NCI-H187 (cell line): ENCODE measurements at places on chromosomes 3 and 15.

- DNase-seq = no peak
Observed at GRCh38 chr15:69515508-69515907, 62.9 kb downstream of the RPLP1 start.

GRCh38 chr3:111373861-111374260, 168.1 kb upstream of the CD96 start:
- DNase-seq = no peak

DNA sequence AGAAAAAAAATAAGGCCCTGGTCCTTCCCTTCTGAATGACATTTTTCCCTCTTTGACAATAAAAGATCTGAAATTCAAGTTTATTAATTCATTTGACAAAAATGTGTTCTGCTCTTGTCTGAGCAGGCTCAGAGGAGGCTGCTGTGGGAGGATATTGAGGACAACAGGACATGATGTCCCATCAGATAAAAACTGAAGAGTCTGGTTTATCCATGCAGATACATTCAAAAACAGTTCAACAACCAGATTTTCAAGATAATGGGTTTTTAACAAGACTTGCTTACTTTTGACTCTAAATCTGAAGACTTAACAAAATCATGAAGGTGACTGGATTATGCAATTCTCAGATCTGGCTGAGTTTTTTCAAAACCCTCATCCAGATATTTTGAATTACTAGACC, 36.9 kb upstream of the STRIT1 start:
- no peak for DNase-seq

DNA sequence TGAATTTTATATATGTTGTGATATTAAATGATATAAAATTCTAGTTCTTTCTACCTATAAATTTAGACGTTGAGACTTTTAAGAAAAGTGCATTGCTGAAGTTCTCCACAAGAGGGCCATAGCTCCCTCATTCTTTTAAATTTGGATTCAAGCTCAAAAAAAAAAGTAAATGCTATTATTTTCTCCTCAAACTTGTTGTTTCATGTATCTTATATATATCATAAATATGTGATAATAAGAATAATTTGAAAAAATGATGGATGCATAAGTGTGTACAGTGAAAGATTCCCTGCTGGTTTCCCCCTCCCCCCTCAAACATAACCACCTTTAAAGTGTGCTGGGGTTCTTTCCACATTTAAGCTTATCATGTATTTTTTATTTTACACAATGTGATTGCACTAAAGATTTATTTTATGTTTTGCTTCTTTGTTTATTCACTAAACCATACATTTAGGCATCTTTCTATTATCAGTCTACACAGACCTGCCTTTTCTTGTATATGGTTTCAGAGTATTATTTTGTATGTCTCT, 769.4 kb upstream of the GOLIM4 start:
- DNase-seq = no peak

GRCh38 chr3:173513123-173513522, 115.6 kb downstream of the NLGN1 start:
- DNase-seq = no peak

DNA sequence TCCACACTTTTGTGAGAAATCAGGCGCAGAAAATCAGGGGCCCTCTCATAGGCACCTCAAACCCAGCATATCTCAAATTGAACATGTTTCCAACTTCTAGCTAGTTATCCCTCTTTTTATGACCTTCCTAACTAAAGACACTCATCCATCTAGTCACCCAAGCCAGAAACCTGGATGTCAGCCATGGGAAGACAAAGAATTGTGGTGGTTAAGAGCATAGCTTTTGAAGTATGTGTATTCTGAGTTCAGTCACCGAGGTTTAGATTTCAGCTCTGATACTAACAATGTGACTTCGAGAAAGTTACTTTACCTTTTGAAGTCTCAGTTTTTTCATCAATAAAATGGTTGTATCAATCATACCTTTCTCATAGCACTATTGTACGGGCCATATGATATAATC, 495.5 kb downstream of the NLGN1 start:
- DNase-seq = no peak

- no peak for DNase-seq
Observed at GRCh38 chr15:64855205-64855975, 13.7 kb downstream of the PLEKHO2 start.

DNA sequence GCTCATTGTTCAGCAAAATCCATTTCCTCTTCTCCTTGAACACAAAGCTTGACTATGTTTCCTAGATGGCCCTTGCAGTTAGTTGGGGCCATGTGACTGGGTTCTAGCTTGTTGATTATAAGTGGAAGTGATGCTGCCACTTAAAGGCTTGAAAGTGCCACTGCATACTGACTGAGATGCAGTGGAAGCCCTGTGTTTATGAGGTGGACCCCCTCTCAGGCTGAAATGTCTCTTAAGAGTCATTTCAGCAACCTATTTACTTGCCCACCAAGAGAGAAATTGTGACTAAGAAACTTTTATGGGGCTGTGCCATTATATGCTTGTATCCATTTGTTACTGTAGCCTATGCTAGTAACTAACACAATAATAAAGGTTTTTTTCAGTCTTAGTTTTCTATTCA, 8.4 kb upstream of the ANP32A start:
- DNase-seq = no peak

GRCh38 chr15:65182538-65182937, 2.6 kb downstream of the CLPX start:
- no peak for DNase-seq

- peak; percentile 30 for DNase-seq
Observed at GRCh38 chr15:74259292-74259648, 23.1 kb downstream of the CCDC33 start.

- DNase-seq = no peak
Observed at GRCh38 chr3:133956353-133956752, 60.7 kb upstream of the RAB6B start.

GRCh38 chr3:125202197-125202596, 10.4 kb downstream of the SLC12A8 start:
- no peak for DNase-seq

GRCh38 chr15:99844150-99844549, 110.9 kb upstream of the LYSMD4 start:
- no peak for DNase-seq

GRCh38 chr3:173395073-173395411, 2.5 kb upstream of the NLGN1 start:
- no peak for DNase-seq

- no peak for DNase-seq
Observed at GRCh38 chr3:16936233-16936632, 51.5 kb downstream of the PLCL2 start.

DNA sequence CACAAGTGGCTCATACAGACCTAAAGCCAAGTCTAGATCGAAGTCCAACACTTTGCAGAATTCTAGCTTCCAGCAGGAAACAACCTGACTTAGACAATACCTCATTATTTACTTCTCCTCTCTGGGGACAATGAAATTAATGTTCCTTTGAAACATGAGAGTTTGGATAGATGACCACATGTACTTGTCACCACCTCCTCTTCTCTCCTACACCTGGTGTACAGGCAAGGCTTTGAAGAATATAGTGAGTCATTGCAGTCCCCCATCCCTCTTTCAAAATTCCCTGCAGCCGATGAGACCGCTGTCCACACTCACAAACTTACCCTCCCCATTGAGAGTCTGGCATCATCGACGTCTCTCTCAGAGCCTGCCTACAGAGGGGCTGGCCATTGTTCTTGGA, 189.0 kb upstream of the HES1 start:
- no peak for DNase-seq

GRCh38 chr3:127065561-127066290, 82.8 kb downstream of the PLXNA1 start:
- DNase-seq = no peak

- no peak for DNase-seq
Observed at GRCh38 chr3:28476194-28476593, 127.6 kb upstream of the AZI2 start.

GRCh38 chr3:2897821-2898220, 212.4 kb downstream of the IL5RA start:
- no peak for DNase-seq

DNA sequence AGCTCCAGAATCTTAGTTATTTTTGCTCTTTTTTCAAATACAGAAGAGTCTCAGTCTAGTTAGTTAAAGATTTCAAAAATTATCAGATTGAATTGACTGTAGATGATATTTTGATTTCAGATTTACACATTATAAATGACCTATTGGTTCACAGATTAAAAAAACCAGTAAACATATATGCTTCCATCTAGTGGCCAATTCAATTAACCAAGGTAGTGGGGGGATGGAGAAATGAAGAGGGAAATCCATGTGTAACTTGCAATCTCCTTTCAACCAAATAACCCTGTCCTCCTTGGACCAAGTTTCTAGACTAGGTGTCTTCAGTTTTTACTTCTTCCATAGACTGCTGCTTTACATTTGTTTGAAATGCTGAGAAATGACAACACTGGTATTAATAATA, 789.8 kb downstream of the ROBO1 start:
- no peak for DNase-seq

- DNase-seq = no peak
Observed at GRCh38 chr3:178491751-178492150, 44.5 kb upstream of the KCNMB2 start.

DNA sequence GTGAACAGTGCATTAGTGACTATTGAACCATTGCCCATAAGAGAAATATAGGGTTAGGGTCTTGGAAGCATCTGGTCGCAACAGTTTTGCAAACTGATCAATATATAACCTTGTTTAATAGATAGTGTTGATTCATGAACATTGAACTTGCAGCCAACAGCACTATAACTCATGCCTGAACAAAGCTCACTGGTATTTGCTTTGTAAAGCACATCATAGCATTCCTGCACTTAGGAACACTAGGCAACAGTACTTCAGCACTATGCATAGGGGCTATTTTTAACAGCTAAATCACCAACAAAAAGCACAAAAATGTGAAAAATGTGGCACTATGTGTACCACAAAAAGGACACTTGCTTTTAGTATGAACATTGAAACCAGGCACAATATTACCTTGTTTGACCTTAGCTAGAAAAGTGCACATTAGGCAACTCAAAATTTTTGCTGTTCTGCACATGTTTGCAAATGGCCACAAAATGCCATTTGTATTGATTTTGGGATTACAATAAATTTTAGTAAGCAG, 68.0 kb downstream of the OXNAD1 start:
- no peak for DNase-seq

GRCh38 chr3:158649791-158650190, 5.5 kb downstream of the GFM1 start:
- DNase-seq = no peak

GRCh38 chr3:25262322-25262721, 165.7 kb upstream of the RARB start:
- no peak for DNase-seq

GRCh38 chr3:140056047-140056446, 121.1 kb downstream of the CLSTN2 start:
- DNase-seq = no peak

GRCh38 chr3:133886031-133886722, 9.5 kb downstream of the RAB6B start:
- DNase-seq = no peak

- DNase-seq = no peak
Observed at GRCh38 chr3:82005266-82005665, 243.8 kb upstream of the GBE1 start.

DNA sequence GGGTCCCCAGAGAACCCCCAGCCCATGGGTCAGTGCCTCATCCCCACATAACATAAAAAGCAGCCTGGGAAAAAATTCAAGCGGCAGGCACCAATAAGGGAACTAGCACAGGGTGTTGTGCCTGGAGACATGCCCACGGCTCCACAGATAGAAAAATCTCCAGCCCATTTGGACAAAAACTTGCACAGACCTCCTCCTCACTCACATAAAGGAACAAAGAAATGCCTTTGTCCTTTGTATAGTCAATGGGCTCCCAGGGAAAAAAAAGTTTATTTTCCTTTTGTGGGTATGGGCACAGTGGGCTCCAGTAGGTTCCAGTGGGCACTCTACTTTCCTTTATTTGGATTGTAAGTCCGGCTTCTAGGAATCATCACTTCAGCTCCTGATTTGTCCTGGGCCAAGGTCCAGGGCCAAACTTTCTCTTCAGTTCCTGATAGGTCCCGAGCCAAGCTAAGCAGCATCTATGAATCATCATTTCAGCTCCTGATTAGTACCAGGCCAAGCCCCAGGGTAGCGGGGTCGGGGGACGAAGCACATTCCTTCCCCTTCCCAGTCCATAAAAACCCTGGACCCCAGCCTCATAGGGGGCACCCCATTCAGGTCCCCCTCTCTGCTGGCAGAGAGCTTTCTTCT, 1.6 kb upstream of the DNAH12 start:
- DNase-seq = no peak

DNA sequence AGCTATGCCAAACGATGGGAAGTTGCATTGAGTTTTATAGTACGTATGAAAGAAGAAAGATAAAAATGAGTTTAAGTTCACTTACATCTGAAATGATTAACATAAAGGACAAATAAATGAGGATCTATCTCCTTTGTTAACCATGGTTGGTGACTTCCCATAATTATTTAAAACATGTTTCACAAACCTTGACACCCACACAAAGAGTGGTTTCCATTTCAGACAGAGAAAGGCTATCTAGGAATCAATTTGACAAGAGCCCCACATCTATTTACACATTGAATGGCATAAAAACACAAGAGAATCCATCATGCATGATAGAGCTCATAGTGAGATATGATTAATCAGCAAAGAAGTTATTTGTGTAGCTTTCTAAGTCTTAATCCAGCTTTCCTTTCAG, 14.2 kb upstream of the MTMR10 start:
- no peak for DNase-seq

DNA sequence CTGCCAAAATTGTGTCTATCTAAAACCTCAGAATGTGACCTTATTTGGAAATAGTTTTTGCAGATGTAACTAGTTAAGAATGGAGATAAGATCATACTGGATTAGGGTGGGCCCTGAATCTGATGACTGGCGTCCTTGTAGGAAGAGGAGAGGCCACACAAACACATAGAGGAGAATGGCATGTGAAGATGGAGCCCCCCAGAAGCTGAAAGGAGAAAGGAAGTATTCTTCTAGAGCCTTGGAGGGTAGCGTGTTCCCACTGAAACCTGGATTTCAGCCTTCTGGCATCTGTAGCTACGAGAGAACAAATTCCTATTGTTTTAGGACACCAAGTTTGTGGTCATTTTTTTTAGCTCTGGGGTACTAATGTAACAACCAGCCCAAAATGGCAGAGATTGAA, 423.0 kb upstream of the TPM1 start:
- no peak for DNase-seq

DNA sequence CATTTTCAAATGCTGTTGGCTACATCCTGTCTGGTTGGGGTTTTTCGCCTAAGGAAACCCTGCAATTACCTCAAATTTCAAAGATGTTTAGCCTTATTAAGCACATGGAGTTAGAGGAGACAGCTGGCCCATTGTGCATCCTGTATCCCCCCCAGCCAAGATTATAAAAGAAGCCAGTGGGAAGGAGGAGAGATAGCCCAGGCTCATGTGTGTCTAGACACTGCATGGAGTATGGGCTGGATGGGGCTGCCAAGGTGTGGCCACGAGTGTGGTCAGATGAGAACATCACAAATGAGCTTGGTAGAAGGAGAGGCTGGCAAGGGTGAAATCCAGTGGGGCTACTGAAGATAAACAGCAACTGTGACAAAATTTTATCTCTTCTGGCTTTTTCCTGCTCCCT, 270.0 kb upstream of the TBC1D5 start:
- DNase-seq = no peak

DNA sequence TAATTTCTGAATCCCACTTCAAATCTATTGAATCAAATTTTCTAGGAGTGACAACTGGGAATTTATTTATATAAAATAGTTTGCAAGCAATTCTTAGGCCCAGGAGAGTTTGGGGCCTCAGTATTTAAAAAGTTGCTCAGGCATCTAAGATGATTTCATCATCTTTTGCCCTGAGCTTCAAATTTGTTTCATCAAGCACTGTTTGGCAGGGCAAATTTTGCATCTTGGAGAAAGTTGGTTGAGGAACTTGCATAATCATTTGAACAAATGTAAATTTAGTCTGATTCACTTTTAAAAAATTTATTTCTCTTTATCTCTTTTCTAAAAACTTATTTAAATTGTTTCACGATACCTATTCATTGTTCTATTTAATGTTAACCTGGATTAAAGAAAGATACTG, 702.8 kb downstream of the SI start:
- DNase-seq = no peak
